NCI-H345 (cell line): ENCODE measurements at places on chromosomes 12 and 14.
A peak's percentile ranks its signal among the peaks of the same experiment; 100 is the strongest.

DNA sequence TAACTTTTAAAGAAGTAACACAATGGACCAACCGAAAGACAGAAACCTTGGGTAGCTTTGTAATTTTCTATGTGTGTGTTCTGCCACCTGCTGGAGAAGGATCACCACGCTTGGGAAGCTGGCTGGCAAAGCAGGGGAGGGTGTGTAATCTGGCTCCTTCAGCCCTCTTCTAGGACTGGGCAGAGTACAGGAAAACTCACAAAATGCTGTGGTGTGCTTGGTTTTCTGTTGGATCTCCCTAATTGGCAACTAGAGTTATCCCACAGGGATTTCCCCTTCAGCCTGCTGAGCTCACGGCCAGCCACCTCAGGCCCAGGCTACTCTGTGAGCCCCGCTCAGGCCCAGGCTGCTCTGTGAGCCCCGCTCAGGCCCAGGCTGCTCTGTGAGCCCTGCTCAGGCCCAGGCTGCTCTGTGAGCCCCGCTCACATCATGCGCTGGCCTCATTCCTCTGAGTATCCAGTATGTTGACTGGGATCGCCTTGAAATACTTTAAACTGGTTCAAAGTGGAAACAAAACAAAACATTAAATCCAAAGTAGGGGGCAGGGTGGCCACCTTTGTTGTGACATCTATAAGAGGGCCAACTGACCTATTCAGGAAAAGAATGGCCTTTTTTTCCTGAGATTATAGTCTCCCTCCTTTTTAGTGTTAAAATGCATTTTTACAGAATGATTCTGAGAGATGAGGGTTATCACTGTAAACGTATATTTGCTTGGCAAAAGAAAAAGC lies 52.0 kb upstream of the RNU6-8 start:
- DNase-seq = peak; percentile 61

GRCh38 chr12:53585448-53586125 lies 40.6 kb downstream of the ATF7 start:
- DNase-seq = no peak

GRCh38 chr12:128914908-128915563 lies 61.8 kb downstream of the GLT1D1 start:
- DNase-seq = no peak

- no peak for DNase-seq
Measured at GRCh38 chr12:24820872-24821271, 128.0 kb downstream of the BCAT1 start.
